ENCODE measurements at places on chromosomes 16 and 17.

GRCh38 chr17:45729294-45729907, 54.7 kb upstream of the CRHR1 start:
- no peak for DNase-seq

DNA sequence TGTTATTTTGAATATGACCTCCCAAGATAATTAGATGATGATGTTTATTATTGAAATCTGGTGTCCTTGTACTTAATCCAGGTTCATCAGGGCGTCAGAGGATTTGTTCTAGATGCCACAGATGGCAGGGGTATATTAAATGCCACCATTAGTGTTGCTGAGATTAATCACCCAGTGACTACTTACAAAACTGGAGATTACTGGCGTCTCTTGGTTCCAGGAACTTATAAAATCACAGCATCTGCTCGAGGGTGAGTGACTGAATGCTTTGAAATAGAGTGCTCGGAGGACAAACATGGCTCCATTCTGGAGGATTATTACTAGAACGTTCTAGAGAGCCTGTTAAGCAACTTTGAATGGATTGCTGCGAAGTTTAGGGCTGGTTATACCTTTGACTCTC, 33.5 kb upstream of the GOSR1 start:
- no peak for DNase-seq

DNA sequence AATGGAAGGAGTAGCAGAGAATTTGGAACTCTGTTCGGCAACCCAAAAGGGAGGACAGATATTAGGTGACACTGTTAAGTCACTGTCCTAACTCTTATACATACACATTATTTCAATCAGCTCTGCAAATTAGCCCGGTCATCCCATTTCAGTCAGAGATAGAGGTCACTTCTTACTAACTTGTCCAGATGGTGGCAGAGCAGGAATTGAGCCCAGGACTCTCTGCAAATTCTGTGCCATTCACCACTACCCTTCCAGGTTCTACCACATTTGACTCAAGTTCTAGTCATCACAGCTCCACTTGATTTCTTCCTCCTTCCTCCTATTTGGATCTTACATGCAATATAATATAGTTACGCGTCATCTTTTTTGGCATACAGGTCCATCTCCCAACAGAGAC, 35.9 kb upstream of the NUDT7 start:
- no peak for DNase-seq

GRCh38 chr17:59331129-59331928, at the start of gene YPEL2:
TSS of gene YPEL2 (plus strand) at chr17:59331655. CDS start at chr17:59353410, 21,755 bp downstream.
- peak; percentile 85 for DNase-seq
